ENCODE measurements at places on chromosomes 7 and 10. TPM values are rescaled to one million over a fixed set of nuclear protein-coding genes. Genes with fewer than 3 reads are reported as not detected.

Gene KCNIP2
- total RNA-seq: 12.5 TPM

Gene UNC5B
- total RNA-seq: 10.9 TPM

Gene GRID2IP
- not detected for total RNA-seq

Gene AGMO
- total RNA-seq: 0.27 TPM

Gene CLCN1
- total RNA-seq: 0.22 TPM

Gene RPEL1
- not detected for total RNA-seq

Gene GIMAP5
- total RNA-seq: 14.8 TPM
